ENCODE measurements at places on chromosomes 1 and 21. TPM values are rescaled to one million over a fixed set of nuclear protein-coding genes. Genes with fewer than 3 reads are reported as not detected.

The DCST2 gene
- 0.36 TPM for total RNA-seq

The TRABD2B gene
- not detected for total RNA-seq

The OR2T33 gene
- total RNA-seq: not detected

The HOOK1 gene
- 13.3 TPM for total RNA-seq

The IFI44L gene
- 22.4 TPM for total RNA-seq

DNA sequence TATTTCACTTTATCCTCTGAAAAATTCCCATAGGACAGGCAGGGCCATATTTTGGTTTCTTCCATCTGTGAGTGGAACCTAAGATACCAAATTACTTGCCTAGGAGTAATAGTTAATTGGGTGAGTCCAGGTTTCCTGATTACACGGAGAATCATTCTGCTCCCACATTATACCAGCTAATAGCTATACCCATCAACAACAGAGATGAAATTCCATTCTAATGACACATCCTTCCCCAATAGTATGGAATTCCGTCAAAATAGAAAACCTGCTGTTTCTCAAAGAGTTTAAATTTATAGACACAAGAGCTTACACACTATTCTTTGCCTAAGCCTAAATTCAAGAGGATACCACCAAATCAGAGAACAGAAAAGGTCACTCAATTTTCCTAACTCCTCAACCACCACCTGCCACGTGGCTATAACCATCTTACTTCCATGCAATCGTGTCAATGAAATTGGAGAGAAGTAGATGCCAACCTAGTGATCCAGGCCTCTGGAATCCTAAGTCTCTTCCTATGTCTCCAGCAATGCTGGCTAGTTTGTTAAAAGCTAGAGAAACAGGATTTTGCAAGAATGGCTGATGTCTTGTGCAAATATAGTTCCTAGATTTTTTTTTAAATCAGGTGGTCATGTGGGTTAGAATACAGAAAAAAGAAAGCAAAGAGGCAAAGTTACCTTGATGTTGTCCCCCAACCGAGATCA is 6.2 kb downstream of the PPT1 start:
- DNase-seq: no peak

GRCh38 chr1:212794561-212795014 is 2.9 kb downstream of the TATDN3 start:
- no peak for DNase-seq

GRCh38 chr1:7962014-7962335 is 464 bp downstream of the PARK7 start:
- no peak for DNase-seq

DNA sequence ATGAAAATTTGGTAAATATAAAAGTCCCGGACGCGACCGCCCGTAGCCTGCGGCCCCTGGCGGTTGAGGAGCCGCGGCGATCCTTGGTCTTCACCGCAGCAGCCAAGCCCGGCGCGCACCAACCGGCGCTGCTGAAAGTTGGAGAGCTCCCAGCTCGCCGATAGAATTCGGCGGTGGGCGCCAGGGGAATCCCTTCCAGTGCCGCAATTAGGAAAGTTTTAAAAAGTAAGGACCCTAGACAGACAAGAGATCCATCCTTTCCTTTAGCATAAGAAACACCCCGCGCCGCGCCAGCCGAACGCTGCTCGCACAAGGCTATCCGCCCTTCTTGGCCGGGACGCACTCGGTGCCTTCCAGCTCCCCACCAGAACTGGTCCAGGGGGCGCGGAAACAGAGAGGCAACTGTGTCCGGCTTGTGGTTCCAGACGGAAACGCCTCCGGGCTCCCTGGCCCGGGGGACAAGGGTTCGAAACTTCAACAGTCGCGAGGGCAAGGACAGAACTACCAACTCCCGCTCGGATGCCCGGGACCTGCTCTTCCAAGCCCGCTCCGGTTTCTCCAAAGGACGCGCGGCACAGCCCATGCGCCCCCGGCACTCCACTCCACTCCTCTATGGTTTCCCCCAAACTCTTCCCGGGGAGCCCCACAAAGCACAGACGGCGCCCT is 1.7 kb downstream of the FAM78B start:
- peak; percentile 14 for DNase-seq

DNA sequence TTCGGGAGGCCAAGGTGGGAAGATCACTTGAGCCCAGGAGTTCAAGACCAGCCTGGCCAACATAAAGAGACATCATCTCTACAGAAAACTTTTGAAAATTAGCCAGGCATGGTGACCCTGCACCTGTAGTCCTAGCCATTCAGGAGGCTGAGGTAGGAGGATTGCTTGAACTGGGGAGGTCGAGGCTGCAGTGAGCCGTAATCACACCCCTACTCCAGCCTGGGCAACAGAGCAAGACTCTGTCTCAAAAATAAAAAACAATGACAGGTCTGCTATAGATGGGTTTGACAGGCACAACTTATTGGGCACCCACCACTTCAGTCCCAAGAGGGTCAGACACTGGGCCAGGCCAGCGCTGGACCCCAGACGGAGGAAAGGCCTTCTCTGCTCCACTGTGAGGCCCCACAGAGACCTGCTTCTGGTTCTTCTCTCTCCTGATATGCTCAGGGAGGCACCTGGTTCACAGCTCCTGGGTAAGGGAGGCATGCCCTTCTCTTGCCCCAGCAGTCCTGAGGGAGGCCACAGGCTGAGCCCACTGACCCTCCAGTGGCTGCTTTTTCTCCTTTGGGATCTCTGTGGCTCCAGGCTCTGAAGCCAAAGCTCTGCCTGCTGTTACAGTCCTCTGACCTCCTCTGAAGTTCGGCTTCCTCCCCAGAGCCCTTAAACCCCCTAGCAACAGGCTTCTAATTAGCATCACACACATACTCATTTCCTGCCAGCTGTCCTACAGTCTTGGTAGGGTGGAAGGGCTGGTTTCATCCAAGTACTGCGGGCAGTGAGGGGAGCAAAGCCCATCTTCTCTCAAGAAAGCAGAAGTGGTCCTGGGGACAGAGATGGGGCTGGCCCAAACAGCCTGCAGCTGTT is 14.4 kb downstream of the S100A16 start:
- DNase-seq: peak; percentile 48

DNA sequence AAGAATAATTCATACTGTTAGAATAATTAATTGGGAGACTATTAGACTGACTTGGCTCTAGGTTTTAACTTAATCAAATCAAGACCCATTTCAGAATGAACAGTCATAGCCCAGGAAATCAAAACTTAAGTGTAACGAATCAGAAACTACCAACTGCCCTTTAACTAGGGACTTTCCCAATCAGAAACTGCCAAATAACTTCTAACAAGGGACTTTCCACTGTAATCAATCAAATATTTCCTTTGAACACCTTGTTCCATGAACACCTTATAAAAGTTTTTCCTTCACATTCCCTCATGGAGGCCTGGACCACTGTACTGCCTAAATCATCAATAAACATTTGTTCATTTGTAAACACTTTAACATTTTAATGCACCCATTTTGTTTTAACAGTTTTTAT is 1054.7 kb upstream of the TMPRSS15 start:
- DNase-seq: no peak

DNA sequence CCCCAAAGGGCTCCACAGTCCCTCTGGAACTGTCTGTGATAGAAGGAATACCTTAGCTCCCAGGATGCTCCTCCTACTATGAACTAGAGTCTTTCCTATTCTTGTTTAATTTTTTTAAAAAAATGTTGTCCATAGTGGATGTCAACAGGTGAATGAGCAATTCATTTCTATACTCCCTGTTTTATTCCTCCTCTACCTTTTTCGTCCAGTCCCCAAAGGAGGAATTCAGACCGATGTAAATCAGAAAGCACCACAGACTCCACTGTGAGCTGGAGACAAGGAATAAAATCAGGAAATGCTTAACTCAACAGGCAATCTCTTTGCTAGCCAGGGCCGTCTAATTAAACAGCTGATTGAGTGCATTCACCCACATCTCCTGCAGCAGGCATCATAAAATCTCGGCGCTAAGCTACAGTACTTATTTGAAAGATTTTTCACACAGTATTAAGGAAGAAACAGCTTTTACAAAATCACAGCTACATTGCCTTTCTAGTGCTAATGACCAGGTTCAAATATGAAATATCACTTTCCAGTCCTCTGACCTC is 381.6 kb downstream of the SIPA1L2 start:
- no peak for DNase-seq

- no peak for DNase-seq
These were observed 90.2 kb upstream of the GRIK3 start for GRCh38 chr1:37124501-37124900.

DNA sequence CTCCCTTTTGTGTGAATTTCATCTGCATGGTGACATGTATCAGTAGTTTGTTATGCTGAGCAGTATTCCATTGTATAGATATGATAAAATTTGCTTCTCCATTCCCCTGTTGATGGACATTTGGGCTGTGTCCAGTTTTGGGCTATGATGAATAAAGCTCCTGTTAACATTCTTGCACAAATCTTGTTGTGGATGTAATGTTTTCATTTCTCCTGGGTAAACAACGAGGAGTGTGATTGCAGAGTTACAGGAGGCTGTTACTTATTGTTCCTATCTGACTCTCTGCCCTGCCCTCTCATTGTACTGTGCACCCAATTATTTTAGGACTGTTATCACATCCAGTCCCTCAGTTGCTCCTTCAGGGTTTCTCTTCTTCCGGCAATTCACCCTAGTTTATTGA is 24.2 kb downstream of the MAPKAPK2 start:
- DNase-seq: no peak

GRCh38 chr21:42337830-42338728 is 12.7 kb downstream of the TFF2 start:
- DNase-seq: peak; percentile 94

DNA sequence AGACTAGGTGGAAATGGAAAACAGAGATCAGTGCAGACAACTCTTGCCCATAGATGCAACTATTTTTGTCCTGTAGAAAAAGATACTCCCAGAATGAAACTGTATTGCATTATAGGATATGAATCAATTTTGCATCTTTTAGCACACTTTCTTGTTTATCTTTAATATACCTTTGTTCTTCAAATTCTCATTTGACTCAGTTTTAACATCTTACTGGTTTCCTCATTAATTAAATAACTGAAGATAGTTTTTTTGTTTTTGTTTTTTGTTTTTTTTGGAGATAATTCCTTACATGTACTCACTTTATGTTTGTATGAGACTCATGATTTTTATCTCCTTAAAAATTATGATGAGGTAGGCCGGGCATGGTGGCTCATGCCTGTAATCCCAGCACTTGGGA is 10.9 kb upstream of the CAMTA1 start:
- no peak for DNase-seq

DNA sequence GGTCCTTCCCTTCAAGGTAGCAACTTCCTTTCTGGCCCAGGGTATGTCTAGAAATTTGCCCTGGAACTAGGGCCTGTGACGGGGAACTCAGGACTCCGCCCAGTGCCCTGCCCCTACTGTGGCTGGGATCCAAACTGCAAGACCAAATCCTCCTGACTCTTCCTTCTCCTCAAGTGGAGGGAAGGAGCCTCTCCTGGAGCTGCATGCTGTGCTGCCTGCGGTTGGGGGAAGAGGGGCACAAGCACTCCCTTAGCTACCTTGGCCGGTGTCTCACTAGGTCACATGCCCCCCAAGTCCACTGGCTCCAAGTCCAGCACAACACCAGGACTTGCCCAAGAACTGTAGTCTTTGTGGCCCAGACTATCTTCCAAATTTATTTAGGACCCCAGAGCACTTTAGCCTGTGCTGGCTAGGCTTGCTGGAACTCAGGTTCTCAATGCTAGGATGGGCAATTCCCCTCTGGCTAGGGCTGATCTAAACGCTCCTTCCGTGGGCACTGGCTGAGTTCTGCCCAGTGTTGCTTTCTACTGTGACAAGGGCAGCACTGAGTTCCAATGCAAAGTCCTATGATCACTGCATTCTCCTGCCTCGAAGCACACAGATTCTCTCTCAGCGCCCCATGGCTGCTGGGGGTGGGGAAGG is 12.2 kb downstream of the ADSS2 start:
- DNase-seq: no peak

DNA sequence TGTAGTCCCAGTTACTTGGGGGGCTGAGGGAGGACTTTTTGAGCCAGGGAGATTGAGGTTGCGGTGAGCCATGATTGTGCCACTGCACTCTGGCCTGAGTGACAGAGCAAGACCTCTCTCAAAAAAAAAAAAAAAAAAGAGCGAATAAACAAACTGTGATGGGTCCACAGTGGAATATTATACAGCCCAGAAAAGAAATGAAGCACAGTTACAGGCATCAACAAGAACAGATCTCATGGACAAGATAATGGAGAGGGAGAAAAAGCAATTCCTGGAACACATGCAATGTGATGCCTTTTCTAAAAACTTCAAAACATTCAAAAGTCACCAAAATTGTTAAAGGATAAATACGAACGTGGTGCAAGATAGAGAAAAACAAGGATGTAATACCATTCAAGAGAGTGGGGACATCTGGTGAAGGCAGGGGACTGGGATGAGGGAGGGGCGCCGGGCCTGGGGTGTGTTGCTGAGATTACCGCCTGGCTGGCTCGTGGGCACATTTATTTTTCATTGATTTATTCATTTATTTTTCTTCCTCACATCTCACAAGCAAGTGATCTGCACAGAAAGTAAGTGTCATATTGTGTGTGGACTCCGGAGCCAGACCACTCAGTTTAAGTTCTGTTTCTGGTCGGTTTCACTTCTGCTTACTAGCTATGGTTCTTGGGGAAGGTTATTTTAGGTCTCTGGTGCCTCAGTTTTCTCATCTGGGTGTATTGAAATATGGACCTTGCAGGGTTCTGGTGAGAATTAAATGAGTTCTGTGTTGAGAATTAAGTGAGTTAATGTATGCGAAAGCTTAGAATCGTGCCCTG is 30.1 kb downstream of the ABCG1 start:
- no peak for DNase-seq

- no peak for DNase-seq
These were observed 57.9 kb upstream of the ETS2 start for GRCh38 chr21:38747810-38748209.

DNA sequence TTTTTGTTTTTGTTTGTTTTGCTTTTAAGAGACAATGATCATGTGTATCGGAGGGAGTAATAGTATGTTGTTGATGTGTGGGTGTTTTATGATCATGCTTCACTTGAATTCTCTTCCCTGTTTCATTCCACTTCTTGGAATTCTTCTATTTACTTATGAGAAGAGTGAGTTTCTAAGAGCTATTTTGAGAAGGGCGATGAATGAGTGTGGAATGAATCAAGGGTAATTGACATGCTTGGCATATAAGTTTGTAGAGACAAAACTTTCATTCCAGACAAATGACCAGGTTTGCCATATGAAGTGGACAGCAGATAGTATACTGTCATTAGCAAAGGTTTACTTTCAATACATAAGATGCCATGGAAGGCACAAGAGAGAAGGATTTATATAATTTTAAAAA is 42.3 kb upstream of the PDC start:
- no peak for DNase-seq

- DNase-seq: no peak
These were observed 18.2 kb downstream of the HTR6 start for GRCh38 chr1:19682901-19683300.
